NCI-H460 (cell line): ENCODE measurements at places on chromosomes 11 and 22. TPM values are rescaled to one million over a fixed set of nuclear protein-coding genes. Genes with fewer than 3 reads are reported as not detected.

DNA sequence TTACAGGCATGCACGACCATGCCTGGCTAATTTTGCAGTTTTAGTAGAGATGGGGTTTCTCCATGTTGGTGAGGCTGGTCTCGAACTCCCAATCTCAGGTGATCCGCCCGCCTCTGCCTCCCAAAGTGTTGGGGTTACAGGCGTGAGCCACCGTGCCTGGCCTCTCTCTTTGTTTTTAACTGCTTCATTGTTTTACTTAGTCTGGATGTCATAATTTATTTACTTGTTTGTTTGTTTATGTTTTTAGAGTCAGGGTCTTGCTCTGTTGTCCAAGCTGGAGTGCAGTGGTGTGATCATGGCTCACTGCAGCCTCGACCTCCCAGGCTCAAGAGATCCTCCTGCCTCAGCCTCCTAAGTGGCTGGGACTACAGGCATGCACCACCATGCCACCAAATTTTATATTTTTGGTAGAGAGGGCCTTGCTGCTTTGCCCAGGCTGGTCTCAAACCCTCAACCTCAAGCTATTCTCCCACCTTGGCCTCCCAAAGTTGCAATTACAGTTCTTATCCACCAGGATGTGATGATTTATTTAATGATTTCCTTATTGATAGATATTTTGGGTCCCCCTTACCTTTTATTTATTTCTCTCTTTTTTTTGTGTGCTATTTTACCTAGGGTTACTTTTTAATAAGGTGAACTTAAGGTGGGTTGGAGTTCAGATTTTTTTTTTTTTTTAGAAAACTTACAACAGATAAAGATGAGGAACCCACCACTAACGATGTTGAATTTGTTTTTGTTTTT is 52.6 kb upstream of the ADA2 start:
- DNase-seq: no peak

Gene SLC22A25
- total RNA-seq: not detected in 2 replicates

DNA sequence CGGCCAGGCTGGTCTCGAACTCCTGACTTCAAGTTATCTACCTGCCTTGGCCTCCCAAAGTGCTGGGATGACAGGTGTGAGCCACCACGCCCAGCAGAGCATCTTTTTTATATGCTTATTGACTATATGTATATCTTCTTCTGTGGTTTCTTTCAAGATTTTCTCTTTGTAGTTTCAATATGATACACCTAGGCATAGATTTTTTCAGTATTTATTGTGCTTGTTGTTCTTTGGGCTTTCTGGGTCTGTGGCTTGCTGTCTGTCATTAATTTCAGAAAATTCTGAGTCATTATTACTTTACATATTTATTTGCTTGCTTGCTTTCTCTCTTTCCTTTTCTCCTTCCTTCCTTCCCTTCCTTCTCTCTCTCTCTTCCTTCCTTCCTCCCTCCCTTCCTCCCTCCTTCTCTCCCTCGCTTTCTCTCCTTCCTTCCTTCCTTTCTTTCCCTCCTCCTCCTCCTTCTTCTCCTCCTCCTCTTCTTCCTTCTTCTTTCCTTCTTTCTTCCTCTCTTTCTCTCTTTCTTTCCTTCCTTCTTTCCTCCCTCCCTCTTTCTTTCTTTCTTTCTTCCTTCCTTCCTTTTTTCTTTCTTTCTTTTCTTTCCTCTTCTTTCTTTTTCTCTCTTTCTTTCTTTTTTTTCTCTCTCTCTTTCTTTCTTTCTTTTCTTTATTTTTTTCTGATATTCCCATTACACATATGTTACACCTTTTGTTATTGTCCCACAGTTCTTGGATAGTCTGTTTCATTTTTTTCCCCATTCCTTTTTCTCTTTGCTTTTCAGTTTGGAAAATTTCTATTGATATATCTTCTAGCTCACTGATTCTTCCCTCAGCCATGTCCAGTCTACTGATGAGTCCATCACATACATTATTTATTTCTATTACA is 10.9 kb upstream of the DCHS1 start:
- DNase-seq: no peak

DNA sequence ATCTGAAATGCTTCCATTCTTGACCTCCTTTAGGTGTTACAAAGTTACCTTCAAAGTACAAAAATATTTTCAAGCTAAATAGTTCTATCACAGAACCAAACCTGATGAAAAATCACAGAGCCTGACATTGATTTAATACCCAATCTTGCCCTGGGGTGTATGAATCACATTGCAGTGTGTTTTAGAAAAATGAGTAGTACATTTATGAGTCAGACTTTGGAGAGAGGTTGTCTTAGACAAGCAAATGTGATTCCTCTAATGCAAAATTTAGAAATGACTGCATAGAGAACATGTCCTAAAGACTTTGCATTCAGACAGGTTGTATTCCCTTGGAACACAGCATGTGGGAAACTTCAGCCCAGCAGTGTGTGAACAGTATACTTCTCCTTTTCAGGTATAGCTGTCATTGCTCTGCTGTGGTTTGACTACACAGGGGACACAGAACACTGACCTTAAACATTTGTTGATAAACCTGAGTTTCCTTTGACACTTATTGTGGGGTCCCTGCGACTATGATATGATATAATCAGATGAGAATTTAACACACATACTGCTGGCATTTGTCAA is 972.1 kb downstream of the JRKL start:
- DNase-seq: peak; percentile 4
